ENCODE measurements at places on chromosomes 1 and 21.
A peak's percentile ranks its signal among the peaks of the same experiment; 100 is the strongest.

DNA sequence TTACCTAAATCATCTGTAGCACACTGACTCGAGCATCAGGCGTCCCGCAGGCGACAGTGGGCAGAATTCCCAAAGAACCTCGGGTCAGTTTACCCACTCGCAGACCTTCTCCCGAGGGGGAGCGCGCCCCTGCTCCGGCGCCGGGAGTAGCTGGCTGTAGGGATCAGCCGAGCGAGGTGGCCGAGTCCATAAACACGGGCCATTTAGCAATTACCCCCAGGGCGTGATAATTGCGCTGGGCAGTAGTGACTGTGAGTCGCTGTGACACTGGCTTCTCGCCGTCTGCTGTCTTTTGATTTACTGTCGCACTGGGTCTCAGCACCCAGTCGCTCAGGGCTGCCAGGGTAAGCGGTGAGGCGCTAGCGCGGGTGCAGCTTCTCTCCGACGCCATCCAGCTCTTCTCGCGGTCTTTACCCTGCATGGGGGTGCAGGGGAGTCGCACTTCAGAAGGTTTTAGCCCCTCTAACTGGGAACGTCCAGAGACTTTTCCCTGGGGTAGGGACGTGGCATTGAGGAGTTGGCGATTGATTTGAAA, 16.2 kb downstream of the HLX start:
- peak; percentile 68 for DNase-seq

GRCh38 chr1:16986560-16986959, 6.1 kb upstream of the MFAP2 start:
- no peak for DNase-seq

- no peak for DNase-seq
Observed at GRCh38 chr1:245108909-245109308, 45.9 kb upstream of the KIF26B start.

GRCh38 chr21:37367336-37367702, 746 bp downstream of the DYRK1A start:
- no peak for DNase-seq

GRCh38 chr1:185042737-185043136, 2.6 kb upstream of the RNF2 start:
- no peak for DNase-seq

DNA sequence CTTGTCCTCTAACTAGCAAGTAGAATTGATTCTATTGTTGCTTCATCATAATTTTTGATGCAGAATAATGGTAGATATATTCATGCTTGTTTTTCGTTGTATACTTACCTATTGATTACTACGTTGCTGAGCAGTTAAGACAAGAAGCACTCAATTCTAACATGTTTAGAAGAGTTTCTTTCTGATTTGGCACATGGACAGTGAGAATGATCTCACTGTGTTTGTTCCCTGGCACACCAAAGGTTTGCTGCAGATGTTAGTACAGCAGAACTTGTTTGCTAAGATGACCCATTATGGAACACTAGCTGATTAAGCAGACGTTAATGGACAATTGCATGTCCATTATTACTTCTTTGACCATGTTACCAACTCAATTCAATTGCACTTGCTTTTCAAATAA, 184.7 kb upstream of the SGIP1 start:
- DNase-seq, result no peak

DNA sequence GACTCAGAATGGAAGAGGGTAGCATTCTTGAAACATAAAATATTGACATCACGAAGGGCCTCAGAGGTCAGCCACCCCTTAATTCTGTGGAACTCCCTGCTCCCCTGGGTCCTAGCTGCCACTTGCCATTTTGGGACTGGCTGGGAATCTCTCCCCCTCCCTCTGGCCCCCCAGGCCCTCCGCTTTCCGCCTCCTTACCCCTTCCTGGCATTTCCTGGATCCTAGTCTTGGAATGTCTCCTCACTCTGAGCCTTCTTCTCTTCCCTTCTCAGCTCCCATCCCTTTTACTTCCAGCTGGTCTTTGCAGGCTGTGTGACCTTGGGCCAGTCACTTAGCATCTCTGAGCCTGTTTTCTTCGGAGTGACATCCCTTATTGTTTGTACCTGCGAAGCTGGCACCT, 4.5 kb downstream of the PADI1 start:
- DNase-seq, result no peak

All from HEK293T (cell line).